ENCODE measurements at places on chromosomes 7 and 10.

DNA sequence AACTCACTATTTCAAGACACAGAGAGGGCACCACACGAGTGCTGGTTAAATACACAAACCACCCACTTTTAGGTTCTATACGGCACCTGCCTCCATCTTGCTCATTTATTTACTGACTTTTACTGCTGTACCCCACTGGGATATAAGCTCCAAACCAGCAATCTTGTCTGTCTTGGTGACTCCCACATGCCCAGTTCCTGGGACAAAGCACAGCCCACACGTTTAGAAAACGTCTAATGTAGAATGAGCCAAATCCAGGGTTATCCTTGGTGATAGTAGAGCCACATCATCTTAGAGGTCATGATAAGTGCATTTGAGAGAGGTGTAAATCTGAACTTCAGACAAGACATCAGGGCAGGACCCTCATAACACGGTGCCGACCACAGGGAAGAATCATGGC lies 73.5 kb downstream of the NUDCD3 start:
- no peak for DNase-seq

- no peak for DNase-seq
These were observed 44.9 kb upstream of the IL6 start for GRCh38 chr7:22681852-22682657.

- no peak for DNase-seq
These were observed 67.5 kb downstream of the PRPF18 start for GRCh38 chr10:13654118-13654830.

DNA sequence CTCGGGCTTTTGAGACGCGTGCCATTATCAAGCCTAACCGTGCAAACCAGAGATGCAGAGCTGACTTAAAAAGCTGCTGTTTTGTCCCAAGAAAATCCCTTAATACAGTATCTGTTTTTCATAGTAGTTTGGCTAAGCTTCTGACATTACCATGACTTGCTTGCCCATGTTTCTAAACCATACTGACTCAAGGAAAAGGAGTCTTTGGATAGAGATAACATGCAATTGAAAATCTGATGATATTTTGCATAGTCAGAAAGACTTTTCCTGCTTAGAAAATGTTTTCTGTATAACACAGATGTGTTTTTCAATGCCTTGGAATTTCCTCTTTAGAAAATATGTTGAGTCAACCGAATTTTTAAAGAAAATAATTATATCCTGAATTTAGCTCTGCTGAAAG lies 21.5 kb upstream of the AKR1E2 start:
- no peak for DNase-seq

Measured in cortex of kidney (tissue), 1 donor.